ENCODE measurements at places on chromosomes 2 and 18.

GRCh38 chr2:48519593-48519992 lies 10.4 kb upstream of the STON1 start:
- DNase-seq, result no peak

DNA sequence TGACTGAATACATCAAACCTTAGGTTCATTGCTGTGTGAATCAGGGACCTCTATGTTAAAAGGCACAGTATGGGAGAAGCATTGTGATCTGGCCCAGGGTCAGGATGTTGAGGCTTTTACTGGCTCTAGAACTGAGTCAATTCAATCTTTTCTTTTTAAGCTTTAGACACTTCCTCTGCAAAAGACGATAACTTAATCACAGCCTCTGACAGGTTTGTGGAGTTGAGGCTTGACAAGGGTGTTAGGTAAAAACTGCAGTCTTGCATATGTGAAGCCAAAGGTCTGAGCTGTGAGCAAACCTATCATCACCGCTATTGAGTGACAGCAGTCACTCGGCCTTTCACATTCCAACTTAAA lies 17.3 kb upstream of the ARHGAP25 start:
- no peak for DNase-seq

- peak; percentile 82 for DNase-seq
Observed at GRCh38 chr18:57803103-57803969, at the start of gene ATP8B1. Gene ATP8B1 (minus strand): TSS chr18:57803315. CDS start chr18:57731807, 71,508 bp downstream.

DNA sequence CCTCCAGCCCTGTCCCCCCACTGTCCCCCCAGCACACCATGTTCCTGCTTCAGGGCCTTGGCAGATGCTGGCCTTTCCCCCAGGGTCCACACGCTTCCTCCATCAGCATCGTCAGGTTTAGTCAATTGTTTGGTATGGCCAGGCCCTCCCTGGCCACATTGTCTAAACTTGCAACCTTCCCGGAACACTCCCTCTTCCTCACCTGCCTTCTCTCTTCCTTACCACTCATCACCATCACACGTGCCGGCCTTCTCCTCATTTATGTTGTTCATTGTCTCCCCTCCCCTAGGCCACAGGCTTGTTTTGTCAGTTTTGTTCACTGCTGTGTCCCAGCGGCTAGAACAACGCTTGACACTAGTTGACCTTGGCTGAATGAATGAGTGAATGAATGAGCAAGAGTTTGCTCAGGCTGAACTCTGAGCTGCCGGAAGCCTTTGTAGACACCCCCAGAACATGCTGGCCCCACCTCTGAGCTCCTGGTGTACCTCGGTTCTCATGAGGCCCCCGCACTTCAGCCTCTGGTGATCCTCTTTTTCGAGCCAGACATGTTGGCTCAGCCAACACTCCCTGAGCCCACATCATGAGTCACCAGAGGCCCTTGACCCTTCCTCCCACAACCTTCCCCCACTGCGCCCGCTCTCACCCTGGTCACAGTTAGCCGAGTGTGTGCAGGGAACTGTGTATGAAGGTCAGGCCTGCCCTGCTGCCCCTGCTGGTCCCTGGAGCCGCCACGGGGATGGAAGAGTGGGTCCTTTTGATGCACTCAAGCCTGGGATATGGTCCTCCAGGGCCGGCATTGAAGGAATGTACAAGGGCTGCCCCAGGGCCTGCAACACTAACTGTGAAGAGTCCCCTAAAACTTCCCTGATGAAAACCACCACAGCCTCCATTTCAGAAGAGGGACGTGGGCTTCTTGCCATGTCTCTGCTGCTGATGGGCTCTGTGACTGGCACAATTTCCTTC lies 57.5 kb downstream of the HS1BP3 start:
- peak; percentile 97 for DNase-seq

GRCh38 chr2:112831946-112832840 lies 4.4 kb downstream of the IL1B start:
- DNase-seq, result no peak

DNA sequence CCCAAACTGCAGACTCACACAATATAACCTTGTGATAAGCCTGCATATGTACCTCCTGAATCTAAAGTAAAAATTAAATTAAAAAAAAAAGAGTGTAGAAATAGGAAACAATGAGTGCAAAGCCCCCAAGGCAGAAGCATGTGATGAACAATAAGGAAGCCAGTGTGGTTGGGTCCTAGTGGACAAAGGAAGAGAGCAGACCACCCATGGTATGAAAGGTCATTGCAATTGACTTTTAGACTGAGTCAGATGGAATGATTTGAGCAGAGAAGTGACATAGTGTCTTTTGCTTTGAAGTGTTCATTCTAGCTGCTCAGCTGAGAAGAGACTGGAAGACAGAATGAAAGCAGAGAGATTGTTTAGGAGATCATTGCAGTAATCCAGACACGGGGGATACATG lies 417.1 kb downstream of the RAD51AP2 start:
- DNase-seq, result no peak

GRCh38 chr2:99899882-99900281 lies 242.5 kb downstream of the AFF3 start:
- no peak for DNase-seq

GRCh38 chr2:39849982-39850526 lies 71.0 kb upstream of the THUMPD2 start:
- DNase-seq, result no peak

GRCh38 chr2:172288603-172289002 lies 138.8 kb upstream of the ITGA6 start:
- no peak for DNase-seq

- peak; percentile 55 for DNase-seq
Observed at GRCh38 chr2:178234648-178235047, 40.3 kb downstream of the OSBPL6 start.
